KBM-7 (cell line): ENCODE measurements at places on chromosomes 16 and 17.

- no peak for DNase-seq
These were observed 104.5 kb upstream of the CIBAR2 start for GRCh38 chr16:85216522-85217375.

DNA sequence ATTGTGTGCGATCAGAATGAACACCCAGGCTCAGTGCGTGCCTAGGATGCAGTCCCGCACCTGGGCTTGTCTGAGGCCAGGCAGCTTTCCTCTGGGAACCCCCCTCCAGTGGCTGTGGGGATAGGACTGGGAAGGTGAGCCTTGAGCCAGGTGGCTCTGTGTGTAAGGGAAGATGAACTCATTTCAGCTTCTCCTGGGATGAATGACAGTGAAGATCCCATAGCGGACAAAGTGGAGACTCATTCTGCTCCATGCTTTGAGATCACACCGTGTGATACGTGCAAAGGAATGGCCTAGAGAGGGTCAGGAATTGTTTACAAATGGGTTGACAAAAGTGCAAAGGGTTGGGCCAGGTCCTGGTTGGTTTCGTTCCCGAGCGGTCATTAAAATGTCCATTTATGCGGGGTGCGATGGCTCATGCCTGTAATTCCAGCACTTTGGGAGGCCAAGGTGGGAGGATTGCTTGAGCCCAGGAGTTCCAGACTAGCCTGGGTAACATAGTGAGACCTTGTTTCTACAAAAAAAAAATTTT, 15.8 kb downstream of the GPRC5C start:
- no peak for DNase-seq

GRCh38 chr16:84818989-84819643, 669 bp upstream of the CRISPLD2 start:
- no peak for DNase-seq

GRCh38 chr17:46125831-46126230, 67.4 kb downstream of the KANSL1 start:
- DNase-seq, result no peak

DNA sequence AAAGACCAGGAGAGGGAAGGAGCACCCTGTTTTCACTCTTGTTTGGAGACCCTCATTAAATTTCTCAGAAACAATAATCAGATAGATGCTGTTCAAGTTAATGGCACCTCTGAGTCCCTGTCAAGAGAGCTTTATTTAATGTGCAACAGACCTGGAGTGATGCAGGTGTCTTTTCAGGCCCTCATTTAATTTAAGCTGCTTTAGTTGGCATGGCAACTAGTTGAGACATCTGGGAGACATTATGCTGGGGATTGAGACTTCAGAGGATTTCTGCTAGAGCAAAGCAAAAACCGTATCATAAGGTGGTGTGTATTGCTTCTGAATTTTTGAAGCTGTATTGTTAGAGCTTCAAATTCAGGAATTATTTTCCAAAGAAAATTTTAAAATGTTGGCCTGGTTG, 108.5 kb downstream of the NLK start:
- DNase-seq, result no peak

- DNase-seq, result no peak
These were observed 161.5 kb downstream of the C16orf78 start for GRCh38 chr16:49534901-49535610.

GRCh38 chr17:35923609-35924114, 6.9 kb downstream of the RDM1 start:
- no peak for DNase-seq

GRCh38 chr16:51763072-51763661, 612.1 kb upstream of the SALL1 start:
- no peak for DNase-seq

GRCh38 chr16:10982465-10983150, 38.2 kb downstream of the CLEC16A start:
- DNase-seq, result no peak

DNA sequence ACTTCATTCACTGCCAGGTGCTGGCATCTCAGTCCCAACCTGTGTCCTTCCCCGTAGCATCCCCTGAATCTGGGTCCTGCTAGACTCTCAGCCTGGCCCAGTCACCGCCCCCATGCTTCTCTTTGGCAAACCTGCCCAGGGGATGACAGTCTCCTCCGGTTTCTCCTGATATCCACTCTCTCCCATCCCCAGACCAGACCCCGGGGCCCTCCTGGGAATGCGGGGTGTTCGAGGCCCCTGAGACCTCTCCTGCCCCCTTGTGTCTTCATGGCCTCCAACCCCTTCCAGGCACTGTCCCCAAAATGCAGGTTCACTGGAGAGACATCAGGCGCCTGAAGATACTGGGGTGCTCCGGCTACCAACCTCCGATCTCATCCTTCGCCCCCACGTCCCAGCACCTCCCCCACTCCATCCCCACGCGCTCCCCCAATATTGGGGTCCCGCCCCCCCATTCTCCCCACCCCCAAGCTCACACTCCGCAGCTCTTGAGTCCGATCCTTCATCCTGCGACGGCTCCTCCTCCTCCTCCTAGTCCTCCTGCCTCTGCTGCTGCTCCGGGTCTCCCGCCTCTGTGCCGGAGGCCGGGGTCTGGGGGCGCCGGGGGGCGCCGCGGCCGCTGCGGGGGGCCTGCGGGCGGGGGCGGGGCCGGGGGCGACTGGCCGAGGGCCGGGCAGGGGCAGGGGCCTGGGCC, 399 bp downstream of the STX1B start:
- no peak for DNase-seq

DNA sequence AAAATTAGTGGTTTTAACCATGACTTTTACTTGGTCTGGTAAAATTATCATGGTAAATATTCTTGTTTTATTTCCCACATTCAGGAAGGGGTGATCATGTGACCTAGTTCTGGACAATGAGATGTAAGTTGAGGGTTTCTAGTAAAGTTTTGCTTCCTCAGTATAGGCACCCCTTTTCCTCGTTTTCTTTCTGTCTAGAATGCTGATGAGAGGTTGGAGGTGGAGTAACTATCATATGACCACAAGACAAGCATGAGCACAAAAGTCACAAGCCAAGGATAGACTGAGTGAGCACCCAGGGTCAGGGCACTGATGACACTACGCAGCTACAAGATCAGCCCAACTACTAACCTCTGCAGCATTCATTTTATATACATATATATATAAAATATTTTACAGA, 53.9 kb downstream of the MYO1D start:
- DNase-seq, result no peak
